ENCODE measurements at places on chromosomes 3 and 15.
A peak's percentile ranks its signal among the peaks of the same experiment; 100 is the strongest.

DNA sequence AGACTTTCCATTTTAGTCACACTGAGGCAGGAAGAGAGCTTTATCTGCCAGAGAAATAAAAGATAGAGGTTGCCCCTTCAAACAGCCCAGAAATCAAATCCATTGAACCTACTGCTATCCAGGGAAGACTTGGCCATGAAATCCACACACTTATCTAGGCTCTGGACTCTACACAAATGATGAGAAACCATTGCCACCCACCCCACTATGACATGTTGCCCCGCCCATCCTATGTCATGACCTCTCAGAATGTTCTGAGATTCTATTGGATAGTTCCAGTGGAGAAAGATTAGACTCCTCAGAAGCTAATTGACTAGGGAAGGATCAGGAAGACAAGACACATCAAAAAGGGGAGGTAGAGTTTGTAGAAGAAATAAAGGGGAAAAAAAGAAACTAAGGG is at the start of gene TMCO5A:
TMCO5A (plus strand) TSS at position 301 of the 400 bp plus-strand sequence. CDS start 1,684 bp downstream, outside the sequence.
- no peak for DNase-seq

GRCh38 chr15:86663304-86663703 is 583.6 kb downstream of the AGBL1 start:
- no peak for DNase-seq

DNA sequence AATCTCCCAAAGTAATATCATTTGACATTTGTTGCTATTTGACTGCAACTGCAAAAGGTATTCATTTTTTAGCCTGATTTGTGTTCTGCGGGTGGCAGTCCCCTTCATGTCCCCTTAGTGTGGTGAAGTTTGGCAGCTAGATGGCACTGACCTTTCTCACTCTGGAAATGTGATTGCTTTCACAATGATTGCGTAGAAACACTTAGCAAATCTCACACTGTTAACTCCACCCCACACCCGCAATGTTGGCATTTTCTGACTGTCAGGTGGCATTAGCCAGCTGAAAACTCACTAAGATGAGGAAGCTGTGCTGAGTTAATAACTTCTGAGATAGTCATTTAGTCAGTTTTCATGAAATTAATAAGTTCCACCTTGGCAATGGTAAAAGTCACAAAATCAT is 76.9 kb downstream of the TRIM69 start:
- DNase-seq = peak; percentile 38

DNA sequence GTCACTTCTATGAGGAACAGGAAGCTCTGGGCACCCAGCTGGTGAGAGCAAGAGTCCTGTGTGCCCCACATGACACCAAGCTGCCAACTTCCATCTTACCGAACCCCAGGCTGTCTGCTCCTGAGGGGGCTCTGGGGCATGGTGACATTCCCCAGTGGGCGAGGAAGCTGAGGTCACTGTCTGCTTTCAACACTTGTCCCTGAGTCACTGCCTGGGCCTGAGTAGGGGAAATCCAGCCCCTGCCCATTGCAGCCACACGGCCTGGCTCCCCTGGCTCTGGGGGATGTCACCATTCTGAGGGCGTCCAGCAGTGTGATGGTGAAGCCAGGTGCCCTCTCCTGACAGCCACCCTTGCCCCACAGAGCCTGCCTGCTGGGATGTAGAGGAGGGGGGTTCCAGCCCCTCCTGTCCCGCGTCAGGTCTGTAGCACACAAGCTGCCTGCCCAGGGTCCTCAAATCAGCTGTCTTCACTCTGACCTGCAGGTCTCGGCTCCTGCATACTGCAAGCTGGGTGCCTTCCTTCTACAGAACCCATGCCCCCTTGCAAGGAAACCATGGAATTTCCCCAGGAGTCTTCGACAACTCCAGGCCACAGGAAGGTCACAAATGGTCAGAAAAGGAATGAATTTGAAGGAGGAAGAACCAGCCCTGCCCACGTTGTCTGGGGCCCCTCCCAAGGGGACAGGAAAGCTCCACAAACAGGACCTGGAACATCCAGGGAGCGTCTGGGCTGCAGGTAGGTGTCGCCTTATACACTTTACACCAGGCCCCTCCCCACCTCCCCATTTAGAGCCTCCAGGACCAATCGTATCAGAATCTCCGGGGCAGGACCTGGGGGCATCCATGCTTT is 69.9 kb upstream of the GATM start:
- no peak for DNase-seq

DNA sequence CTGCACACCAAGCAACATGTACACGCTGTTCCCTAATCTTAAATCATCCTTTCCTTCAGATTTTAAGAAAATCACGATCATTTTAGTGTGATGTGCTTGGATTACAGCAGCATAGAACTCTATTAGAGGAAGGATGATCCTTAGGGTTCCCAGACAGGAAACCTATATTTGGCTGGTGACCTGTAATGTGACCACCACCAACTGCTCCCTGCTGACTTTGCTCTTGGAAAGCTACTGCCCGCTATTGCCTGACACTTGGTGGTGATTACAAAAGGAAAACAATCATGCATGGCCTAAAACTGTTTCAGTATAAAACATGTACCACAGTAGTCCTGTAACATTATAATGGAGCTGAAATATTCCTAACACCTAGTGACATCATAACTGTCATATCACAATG is 27.2 kb upstream of the LMOD3 start:
- DNase-seq = no peak

DNA sequence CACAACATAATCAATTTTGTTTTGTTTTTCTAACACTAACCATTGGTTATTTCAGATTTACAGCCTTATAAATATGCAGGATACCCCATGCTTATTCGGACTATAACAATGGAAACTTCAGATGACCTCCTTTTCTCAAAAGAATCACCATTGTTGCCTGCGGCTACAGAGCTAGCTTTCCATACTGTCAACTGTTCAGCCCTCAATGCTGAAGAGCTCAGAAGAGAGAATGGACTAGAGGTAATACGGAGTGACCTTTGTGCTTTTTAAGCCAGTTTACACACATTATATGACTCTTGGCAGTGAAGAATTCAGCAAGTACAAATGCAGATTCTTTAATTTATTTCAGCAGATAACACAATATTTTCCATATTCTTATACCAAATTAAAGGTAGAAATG is 81.8 kb downstream of the DNAJC13 start:
- DNase-seq = no peak

Data from osteocyte (in vitro differentiated cells).